Right lung (tissue), 10 donors: ENCODE measurements at places on chromosomes 12 and 14.

GRCh38 chr14:96263347-96264199, 7.6 kb downstream of the BDKRB1 start:
- no peak for DNase-seq

DNA sequence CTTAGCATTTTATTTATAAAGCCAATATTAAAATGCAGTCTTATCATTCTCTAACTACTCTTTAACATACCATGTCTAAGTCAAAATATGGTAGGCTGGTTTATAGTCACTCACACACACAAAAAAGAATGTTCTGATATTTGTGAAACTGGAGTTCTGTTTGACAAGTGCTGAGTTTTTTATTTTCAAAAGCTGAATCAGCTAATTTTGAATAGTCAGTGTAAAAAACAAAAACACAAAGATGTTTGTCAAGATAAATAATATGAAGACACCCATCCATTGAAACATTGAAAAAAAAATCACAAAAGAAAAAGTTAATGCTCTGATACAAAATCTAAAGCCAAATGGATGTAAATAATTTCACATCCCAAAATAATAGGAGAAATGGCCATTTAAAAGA, 231.5 kb downstream of the MED13L start:
- DNase-seq, result no peak

DNA sequence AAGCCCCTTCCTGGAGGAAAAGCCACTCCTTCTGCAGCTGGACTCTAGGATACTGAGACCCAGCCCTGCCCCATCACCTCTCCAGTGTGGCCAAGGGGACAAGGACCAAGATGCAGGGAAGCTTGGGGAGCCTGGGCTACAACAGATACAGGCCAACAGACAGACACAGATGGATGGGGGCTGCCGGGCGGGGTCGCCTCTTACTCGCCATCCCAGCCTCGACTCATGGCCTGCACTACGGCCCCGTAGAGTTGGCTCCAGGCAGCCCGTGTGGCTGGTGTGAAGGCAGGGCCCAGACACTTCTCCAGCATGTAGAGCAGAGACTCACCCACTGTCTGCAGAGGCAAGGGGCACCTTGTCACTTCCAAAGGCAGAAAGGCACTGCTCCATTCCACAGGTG, 4.7 kb downstream of the NGB start:
- no peak for DNase-seq

- peak; percentile 24 for DNase-seq
Observed at GRCh38 chr12:96398424-96399119, 1.7 kb downstream of the CDK17 start.

GRCh38 chr12:47636908-47637780, 68.7 kb downstream of the RPAP3 start:
- no peak for DNase-seq
